ENCODE measurements at places on chromosomes 1 and 21.
A peak's percentile ranks its signal among the peaks of the same experiment; 100 is the strongest.

DNA sequence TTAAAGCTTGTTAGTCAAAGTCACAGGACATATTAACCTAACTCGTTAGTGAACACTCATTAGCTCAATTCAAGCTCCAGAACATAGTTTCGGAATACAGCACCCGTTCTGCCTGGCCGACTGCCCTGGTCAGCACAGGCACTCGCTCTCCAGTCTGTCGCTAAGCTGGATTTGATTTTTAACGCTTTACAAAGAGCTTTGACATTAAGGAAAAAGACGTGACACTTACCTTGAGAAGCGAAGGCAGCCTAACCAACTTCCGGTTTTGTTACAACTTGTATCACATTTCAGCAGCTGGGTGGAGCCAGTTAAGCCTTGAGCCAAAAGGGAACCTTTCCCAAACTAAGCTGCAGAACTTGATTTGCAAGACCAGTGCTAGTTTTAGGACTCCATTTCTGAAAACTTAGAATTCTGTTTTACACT is at the start of gene FRRS1:
Gene FRRS1, minus strand, starts transcription at position 258 of the 423 bp plus-strand sequence. CDS start 17,867 bp downstream, outside the sequence.
- DNase-seq: peak; percentile 4

DNA sequence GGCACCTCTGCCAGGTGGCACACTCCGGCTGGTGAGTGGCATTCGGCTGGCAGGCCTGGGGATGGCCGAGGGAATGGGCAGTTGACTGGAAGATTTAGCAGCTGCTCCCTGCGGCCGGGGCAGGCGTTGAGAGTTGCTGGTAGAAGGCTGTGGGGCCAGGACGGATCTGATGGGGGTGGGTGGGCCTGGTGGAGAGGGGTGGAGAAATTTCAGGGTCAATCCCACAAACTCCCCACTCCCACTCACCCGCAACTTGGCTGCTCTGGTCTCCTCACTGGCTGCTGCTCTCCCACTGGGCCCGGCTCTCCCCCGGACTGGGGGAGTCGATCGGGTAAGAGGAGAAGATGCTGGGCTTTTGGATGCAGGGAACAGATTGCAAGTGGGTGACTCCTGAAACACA is 2.1 kb downstream of the PSRC1 start:
- DNase-seq: no peak

DNA sequence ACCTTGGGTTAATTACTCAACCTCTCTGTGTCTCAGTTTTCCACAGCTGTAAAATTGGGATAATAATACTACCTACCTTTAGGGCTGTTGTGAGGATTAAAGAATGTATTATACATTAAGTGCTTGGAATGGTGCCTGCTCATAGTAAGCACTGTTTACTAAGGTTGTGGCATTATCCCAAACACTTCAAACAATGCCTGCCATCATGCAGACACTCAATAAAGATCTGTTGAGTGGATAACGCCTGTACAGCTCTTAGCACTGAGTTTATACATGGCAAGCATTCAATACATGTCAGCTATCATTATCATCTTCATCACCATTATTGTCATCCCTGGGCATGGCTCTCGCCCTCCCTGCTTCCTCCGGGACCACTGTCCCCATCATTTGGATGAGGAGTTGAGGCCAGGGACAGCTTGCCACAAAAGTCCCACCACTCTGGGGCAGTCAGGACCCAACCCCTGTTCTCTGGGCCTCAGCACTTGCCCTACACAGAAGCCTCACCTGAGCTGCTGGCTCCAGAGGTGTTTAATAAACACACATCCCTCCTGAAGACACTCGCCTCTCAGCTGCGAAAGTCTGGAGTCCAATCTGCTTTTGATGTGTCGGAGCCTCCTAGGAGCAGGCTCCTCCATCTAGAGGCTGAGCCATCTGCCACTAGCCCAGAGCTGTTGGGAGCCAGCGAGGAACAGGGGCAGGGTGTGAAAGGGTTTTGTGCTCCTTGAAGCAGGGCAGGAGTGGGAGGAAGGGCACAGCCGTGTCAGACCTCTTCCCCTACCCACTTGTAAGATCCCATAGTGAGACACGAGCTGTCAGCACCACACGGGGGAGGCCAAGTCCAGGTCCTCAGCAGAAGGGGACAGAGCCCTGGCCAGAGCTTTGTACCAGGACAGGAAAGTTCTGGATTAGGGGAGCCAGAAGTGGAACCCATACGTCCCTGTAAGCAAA is 80.9 kb upstream of the ZC3H12A start:
- no peak for DNase-seq

DNA sequence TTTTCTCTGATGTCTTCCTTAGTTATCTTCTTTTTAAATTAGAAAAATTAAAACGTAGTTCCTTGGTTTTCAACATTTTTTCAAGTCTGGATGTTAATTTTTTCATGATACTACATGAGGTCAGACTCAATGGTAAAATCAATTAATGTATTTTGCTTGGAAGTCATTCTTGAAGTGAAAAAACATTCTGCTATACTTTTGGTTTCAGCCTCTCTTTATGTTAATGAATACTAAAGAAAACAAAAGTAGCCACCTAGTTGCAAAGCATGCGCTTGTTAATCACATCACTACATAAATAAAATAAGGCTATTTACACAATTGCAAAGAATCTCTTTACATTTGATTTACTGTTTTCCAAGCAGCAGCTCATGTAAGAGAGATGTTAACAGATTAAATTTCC is 170.4 kb downstream of the LIPI start:
- no peak for DNase-seq

- no peak for DNase-seq
These were observed 16.8 kb upstream of the CNTN2 start for GRCh38 chr1:205026181-205026580.

Measured in activated effector memory CD4-positive, alpha-beta T cell treated with Interleukin-2 at 50 U/mL for 16 hours (primary cell).